ENCODE measurements at places on chromosomes 1 and 21. TPM values are rescaled to one million over a fixed set of nuclear protein-coding genes. Genes with fewer than 3 reads are reported as not detected.

KIF21B gene
- 10.4 TPM for total RNA-seq

PDZK1 gene
- total RNA-seq: 0.64 TPM

S100A7 gene
- total RNA-seq: not detected

UBE2U gene
- total RNA-seq: not detected

DNA sequence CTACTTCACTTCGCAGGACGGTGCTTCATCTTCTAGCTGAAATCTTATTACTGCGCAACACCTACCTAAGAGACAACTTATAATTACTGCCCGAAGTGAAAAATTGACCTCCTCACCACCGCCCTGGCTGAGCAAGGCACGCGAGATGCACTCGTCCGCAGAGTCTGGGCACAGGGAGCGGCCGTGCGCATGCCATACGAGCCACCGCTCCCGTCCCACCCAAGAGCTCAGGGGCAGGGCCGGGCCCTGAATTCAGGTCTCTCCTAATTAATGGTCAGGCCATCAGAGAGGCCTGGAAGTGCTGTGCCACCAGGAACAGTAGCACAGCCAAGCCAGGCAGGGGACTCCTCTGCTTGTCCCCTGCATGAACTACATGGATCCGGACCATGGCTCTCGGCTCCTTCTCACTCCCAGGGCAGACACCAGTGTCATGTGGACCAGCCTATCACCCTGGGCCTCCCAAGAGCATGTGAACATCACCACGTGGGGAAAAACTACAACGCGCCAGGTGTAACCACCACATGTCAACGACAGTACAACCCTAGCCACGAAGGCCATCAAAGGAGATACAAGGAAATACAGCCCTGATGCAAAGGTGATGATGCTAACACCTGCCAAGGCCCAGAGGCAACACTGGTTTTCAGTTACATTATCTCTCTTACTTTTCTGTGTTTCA is 11.5 kb downstream of the RIPK4 start:
- H3K4me3 ChIP-seq: no peak overlapping the region
- H3K27me3 ChIP-seq: no peaks in the 10 kb centered on the region
- peaks cover 5% of the 10 kb centered on the region for H3K4me1 ChIP-seq
- no peak for DNase-seq
- H3K27ac ChIP-seq: no peak overlapping the region

DNA sequence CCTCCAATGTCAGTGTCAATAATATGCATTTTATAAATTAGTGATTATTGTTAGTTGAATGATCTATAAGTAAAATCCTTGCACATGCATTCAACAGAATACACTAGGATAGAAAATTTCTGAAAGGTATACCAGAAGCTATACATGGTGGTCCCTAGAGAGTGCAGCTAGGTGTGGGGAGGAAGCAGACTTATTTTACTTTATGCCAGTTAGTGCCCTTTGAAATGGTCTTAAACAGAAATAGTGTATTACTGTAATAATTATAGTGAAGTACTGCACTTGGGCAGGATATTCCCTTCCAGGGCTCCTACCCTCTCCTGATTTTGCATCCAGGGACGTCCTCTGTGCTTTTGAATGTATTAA is 23.2 kb upstream of the WDR26 start:
- peak overlapping the region; percentile 65 for H3K27ac ChIP-seq
- H3K4me3 ChIP-seq: no peak overlapping the region

GRCh38 chr1:164337885-164338284 is 221.1 kb upstream of the PBX1 start:
- no peaks in the 10 kb centered on the region for H3K36me3 ChIP-seq
- no peak overlapping the region for H3K4me3 ChIP-seq
- DNase-seq: no peak

- H3K36me3 ChIP-seq: no peaks in the 10 kb centered on the region
- no peak for DNase-seq
- no peaks in the 10 kb centered on the region for H3K4me1 ChIP-seq
- no peak overlapping the region for H3K27ac ChIP-seq
- H3K27me3 ChIP-seq: no peaks in the 10 kb centered on the region
Observed at GRCh38 chr1:45815667-45816458, 12.5 kb downstream of the MAST2 start.

DNA sequence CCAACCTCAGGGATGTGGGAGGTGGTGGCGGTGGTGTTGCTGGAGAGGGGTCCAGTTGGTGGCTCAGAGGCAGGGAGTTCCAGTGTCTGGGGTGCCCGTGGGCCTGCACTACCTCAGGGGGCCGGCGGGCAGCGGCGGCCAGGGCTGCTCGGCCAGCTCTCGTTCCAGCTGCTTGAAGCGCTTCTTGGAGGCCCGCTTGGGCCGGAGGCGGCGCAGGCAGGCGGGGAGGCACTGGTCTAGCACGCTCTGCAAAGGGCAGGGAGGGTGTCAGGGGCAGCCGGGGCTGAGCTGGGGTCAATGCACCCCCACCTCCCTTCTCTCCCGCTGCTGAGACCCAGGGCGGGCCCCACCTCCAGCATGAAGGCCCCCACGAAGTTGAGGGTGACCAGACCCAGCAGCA is 5.7 kb upstream of the MFAP2 start:
- H3K4me3 ChIP-seq: no peak overlapping the region
- H3K27ac ChIP-seq: no peak overlapping the region
- no peaks in the 10 kb centered on the region for H3K36me3 ChIP-seq

GRCh38 chr1:211135342-211135950 is 1.5 kb upstream of the KCNH1 start:
- H3K27ac ChIP-seq: no peak overlapping the region
- peaks cover 4% of the 10 kb centered on the region for H3K4me1 ChIP-seq
- H3K36me3 ChIP-seq: no peaks in the 10 kb centered on the region
- peaks cover 19% of the 10 kb centered on the region for H3K27me3 ChIP-seq
- no peak overlapping the region for H3K4me3 ChIP-seq

GRCh38 chr1:241813768-241814320 is 34.2 kb upstream of the EXO1 start:
- no peaks in the 10 kb centered on the region for H3K36me3 ChIP-seq
- no peaks in the 10 kb centered on the region for H3K4me1 ChIP-seq
- H3K27me3 ChIP-seq: no peaks in the 10 kb centered on the region

GRCh38 chr1:184503221-184503749 is 116.5 kb downstream of the C1orf21 start:
- H3K36me3 ChIP-seq: no peaks in the 10 kb centered on the region
- H3K4me3 ChIP-seq: no peak overlapping the region
- no peak for DNase-seq
- no peaks in the 10 kb centered on the region for H3K27me3 ChIP-seq

DNA sequence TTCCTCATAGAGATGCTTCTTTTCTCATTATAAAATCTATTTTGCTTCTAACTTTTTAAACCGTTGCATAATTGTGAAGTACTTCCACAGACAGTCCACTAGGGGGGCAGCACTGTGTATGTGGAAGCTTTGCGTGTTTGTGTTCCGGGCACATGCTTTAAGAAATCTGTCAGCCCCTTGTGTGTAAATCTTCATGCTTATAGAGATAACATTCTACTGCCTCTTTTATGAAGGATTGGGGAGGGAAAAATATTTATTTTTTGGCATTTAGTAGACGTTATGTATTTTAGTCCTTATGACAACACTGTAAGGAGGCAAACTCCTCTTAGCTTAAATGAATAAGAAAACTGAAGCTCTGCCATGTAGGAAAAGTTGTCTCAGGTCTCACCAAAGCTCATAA is 157.3 kb upstream of the PTGFR start:
- H3K36me3 ChIP-seq: no peaks in the 10 kb centered on the region
- no peaks in the 10 kb centered on the region for H3K4me1 ChIP-seq
- H3K27me3 ChIP-seq: no peaks in the 10 kb centered on the region
- no peak overlapping the region for H3K4me3 ChIP-seq

DNA sequence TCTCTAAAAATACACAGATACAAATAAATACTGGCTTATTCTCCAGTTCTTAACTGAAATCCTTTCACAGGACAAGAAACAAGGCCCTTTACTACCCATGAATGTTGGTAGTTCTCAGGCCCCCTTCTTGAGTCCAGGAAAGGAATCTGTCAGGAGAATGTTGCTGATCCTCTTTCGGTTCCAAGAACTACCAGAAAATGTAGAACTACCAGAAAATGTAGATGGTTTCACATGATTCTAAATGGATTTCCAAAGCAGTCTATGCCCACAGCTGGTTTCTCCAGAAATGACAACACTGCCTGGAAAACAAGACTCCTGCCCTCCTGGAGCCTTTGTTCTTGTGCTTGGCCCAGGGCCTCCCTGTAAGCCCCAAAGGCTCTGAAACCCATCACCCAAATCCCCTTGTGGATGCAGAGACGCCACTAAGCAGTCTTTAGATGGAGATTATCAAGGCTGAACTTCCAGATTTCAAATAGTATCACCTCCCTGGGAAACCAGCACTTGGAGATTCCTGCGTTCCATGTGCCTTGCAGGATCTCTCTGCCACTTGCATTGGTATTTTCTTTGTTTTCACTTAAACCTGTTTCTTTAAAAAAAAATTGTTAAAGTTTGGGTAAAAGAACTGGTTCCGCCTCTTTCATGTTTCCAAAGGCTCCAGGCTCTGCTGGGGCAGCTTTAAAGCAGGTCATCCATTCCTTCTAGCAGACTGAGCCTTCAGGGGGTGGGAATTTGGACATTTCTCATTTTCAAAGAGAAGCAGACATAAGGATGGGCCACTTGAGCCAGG is 53.4 kb downstream of the MAN1C1 start:
- no peak for DNase-seq
- no peak overlapping the region for H3K27ac ChIP-seq
- no peaks in the 10 kb centered on the region for H3K27me3 ChIP-seq
- no peaks in the 10 kb centered on the region for H3K4me1 ChIP-seq
- H3K4me3 ChIP-seq: no peak overlapping the region

DNA sequence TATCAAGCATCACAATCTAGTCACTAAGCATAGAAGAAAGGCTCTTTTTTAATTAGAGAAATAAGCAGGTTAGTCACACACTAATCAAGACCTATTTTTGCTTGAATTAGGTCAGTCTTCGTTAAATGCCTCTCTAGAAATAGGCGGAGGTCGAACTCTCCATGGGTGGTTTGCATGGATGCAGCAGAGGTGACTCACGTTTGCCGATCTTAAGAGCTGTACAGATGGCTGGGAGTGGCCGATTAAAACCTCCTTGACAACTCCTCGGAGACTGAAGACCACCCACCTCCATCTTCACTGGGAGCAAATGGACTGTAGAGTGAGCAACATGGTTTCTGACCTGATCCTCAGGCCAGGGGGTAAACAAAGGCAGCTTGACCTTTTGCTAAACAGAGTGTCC is 249.3 kb downstream of the ZNF648 start:
- no peak for DNase-seq
- no peak overlapping the region for H3K4me3 ChIP-seq
- no peaks in the 10 kb centered on the region for H3K27me3 ChIP-seq
- no peak overlapping the region for H3K27ac ChIP-seq

GRCh38 chr1:9181990-9182783 is 52.4 kb upstream of the H6PD start:
- peak overlapping the region; percentile 77 for H3K4me3 ChIP-seq
- H3K4me1 ChIP-seq: peaks cover 14% of the 10 kb centered on the region
- H3K27me3 ChIP-seq: peaks cover 5% of the 10 kb centered on the region
- no peaks in the 10 kb centered on the region for H3K36me3 ChIP-seq
- DNase-seq: peak; percentile 62
- H3K27ac ChIP-seq: no peak overlapping the region

GRCh38 chr1:197429372-197429771 is 161.3 kb downstream of the CRB1 start:
- H3K27ac ChIP-seq: no peak overlapping the region
- no peaks in the 10 kb centered on the region for H3K4me1 ChIP-seq
- H3K36me3 ChIP-seq: no peaks in the 10 kb centered on the region
- DNase-seq: no peak
- H3K27me3 ChIP-seq: no peaks in the 10 kb centered on the region

- no peak for DNase-seq
- no peaks in the 10 kb centered on the region for H3K4me1 ChIP-seq
- no peaks in the 10 kb centered on the region for H3K36me3 ChIP-seq
- H3K27ac ChIP-seq: no peak overlapping the region
- H3K4me3 ChIP-seq: no peak overlapping the region
Observed at GRCh38 chr21:36839123-36839522, 127.3 kb downstream of the HLCS start.

DNA sequence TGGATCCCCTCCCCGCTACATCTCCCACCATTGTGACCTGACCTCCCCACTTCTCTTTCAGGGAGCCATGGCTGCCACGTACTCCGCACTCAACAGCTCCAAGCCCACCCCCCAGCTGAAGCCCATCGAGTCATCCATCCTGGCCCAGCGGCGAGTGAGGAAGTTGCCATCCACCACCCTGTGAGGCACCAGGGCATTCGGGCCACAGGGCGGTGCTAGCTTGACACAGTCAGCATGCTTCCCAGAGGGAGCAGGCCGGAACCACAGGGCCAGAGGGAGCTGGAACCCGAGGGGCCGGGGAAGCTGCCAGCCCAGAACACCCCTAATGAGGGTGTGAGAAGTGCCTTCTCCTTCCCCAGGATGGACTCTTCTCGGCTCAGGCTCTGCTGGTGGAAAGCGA is 44.5 kb downstream of the RPS6KA1 start:
- DNase-seq: no peak
- H3K27ac ChIP-seq: no peak overlapping the region
- H3K4me1 ChIP-seq: no peaks in the 10 kb centered on the region
- no peak overlapping the region for H3K4me3 ChIP-seq
- H3K36me3 ChIP-seq: peaks cover 17% of the 10 kb centered on the region

DNA sequence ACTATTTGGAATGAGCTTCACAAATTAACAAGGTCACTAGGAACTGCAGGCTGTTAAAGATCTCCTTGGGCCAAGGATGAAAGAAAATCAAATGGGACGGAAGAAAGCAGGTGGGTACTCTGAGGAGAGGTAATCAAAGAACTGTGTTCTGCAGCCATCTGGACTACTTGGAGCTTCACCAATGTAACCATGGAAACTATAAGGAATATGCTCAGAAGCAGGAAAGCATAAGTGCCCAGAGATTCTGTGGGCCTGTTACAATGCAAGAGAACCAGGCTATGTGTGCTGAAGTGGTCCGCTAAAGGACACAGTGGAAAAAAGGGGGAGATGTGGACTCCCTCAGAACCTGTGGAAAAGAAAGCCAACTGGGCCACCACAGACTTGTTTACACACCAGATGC is 238.5 kb downstream of the PTGER3 start:
- no peaks in the 10 kb centered on the region for H3K27me3 ChIP-seq
- H3K27ac ChIP-seq: no peak overlapping the region
- no peaks in the 10 kb centered on the region for H3K4me1 ChIP-seq
- H3K36me3 ChIP-seq: no peaks in the 10 kb centered on the region
- no peak overlapping the region for H3K4me3 ChIP-seq
